Stimulated activated CD4-positive, alpha-beta T cell treated with anti-CD3 and anti-CD28 coated beads, Interleukin-15, amount 100 ng/mL, for 48 hours (primary cell): ENCODE measurements at places on chromosomes 2 and 18.

DNA sequence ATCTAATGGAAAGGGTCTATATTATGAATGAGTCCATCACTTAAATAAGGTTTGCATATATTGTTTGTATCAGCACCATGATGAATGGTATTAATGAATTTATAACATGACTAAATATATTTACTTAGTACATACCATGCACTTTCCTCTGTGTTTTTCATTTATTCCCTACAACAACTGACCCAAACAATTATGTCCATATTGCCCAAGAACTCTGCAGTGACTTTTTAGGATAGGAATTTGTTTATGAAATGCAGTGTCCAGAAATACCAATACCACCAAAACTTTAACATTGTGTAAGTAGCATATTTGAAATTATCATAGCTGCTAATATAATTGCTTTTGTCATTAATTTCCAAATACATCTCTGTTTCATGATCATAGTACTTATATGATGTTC lies 119.7 kb downstream of the WDR7 start:
- no peak for DNase-seq

DNA sequence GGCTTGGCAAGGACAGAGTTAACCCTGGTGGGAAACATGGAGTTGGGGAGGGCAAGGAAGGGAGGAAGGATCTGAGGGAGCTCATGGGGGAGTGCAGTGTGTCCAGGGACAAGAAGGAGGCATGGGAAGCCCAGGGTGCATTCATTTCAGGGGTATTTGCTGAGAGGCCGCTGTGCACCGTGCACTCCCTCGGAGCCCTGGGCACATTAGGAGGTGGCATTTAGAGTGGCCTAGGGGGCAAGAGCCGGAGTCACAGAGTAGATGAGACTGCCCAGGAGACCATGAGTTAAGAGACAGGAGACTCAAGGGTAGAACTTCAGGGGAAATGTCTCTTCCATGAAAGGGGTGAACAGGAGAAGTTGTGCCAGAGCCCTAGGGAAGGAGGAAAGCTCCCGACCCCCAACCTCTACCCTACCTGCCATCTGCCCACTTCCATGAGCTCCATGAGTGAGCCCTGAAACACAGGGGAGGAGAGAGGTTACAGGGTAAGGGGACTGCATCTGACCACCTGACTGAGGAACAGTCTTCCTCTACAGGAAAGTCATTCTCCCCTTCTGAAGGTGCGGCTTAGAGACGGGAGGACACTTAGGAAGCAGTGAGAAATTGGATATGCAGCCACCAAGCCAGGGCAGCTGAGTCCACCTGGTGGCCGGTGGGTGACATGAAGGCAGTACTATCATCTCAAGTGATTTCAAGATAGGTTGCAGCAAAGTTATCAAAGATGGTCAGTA lies 58.5 kb upstream of the COPS8 start:
- DNase-seq = peak; percentile 18

- no peak for DNase-seq
These were observed 43.6 kb upstream of the PGAP1 start for GRCh38 chr2:196970099-196970498.

GRCh38 chr2:57278451-57278850 lies 768.2 kb upstream of the VRK2 start:
- DNase-seq = no peak

DNA sequence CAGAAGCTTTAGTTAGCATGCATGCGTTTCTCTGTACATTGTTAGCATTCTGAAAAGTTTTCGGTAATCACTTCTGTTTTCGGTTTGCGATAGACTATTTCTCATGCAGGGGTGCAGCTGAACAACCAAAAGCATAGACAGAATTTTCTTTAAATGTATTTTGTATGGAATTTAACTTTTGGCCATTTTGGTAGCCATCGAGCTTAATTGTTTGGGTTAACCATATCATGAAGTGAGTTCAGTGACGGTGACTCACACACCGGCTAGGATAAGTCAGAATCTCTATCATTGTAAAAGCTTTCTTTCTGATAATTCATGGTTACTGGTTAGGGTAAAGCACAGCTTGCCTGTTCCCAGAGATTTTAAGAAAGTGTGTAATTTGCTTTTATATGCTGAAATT lies 107.2 kb downstream of the CD226 start:
- no peak for DNase-seq

DNA sequence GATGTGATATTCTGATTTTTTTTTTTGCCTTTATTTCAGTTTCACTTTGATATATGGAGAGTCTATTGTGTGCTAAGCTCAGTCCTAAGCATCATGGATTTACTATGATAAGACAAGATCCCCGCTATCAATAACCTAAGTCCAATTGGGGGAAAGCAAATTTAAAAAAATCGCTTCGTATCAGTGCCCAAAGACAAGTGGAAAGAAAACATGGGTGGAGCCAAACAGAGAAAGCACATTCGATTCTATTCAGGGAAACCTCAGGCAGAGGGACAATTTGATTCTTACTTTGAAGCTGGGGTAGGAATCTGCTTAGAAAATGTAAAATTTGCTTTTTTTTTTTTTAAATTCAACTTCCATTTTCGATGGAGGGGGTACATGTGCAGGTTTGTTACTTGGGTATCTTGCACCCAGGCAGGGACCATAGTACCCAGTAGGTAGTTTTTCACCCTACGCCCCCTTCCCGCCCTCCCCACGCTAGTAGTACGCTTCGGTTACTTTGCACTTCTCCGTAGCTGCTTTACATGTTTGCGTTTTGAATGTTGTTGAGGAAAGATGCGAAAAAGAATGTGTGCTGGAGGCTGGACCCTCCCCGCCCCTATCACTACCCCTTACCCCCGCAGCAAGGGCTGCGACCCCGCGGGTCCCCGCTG lies 12.4 kb downstream of the KIF5C start:
- no peak for DNase-seq

DNA sequence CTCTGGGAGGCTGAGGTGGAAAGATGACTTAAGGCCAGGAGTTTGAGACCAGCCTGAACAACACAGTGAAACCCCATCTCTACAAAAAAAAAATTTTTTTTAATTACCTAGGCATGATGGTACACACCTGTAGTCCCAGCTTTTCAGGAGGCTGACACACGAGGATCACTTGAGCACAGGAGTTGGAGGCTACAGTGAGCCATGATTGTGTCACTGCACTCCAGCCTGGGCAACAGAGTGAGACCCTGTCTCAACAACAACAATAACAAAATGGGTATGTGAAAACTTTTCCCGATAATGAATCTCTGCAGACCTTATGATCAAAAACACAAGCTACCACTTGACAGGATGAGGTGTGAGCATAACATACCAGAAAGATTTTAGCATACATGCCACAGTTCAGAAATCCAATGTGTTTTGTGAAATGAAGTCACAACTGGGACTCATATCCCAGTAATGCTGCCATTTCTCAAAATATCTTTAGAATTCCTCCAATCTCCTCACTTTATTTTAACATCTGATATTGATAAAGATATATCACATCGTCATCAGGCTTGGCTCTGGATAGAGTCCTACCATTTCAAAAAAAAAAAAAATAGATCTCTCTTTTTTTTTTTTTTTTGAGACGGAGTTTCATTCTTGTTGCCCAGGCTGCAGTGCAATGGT lies 74.0 kb upstream of the PELI1 start:
- no peak for DNase-seq

DNA sequence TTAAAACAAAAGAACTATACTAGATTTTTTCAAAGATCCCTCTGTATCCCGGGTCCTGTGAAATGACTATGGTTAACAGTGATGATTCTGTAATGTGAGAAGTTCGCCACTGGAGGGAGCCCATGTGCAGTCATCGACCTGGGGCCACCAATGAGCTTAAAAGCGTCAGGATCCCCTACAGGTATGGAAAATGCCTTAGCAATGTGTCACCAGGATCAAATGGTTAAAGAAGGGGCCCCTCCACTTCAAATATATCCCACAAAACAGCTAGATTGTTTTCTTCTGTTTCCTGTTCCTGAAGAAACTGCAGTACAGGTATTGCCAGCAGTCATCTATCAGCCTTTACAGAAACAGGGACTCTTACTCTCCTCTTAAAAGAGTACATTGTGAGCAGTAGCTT lies 15.3 kb downstream of the CHRNA1 start:
- DNase-seq = peak; percentile 26
